ENCODE measurements at places on chromosomes 11 and 22.

DNA sequence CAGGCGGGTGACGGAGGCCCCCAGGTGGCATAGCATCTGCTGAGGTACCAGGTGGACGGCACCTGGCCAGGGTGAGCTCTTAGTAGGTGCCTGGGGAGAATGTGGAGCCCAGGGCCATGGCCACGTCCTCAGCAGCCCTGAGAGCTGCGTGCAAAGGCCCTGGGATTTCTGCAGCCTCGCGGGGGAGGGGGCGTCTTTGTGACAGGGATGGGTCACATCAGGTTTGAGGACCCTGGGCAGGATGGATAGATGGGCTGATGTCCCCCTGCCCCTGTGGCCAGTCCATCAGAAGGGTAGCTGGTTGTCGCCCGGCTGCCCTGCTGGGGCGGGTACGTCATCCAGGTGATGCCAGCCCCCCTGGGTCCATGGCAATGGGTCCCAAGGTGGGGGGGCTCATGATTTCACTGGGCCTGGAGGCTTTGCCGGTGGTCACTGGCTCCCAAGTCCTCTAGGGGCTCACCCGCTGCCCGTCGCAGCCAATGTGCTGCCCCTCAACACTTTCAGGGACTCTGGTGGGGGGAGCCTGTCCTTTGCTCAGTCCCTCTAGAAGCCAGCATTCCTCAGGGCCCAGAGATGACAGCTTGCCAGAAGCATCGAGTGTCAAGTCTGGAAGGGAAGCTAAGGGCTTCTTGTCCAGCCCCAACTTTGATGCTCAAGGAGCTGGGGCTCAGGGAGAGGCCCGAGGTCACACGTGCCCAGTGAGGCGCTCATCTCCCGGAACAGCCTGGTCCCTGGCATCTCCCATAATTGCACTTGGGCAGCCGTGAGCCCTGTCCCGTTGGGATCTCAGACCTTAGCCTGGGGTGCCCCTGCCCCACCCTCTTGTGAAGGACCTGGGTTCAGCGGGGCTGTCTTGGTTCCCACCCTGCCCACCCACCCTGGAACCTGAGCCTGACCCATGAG is 777 bp downstream of the TBX10 start:
- no peak for DNase-seq

- no peak for DNase-seq
These were observed 50.3 kb downstream of the TBC1D22A start for GRCh38 chr22:46812788-46813187.

GRCh38 chr11:58928691-58929090 is 10.6 kb upstream of the GLYATL1 start:
- DNase-seq: no peak

DNA sequence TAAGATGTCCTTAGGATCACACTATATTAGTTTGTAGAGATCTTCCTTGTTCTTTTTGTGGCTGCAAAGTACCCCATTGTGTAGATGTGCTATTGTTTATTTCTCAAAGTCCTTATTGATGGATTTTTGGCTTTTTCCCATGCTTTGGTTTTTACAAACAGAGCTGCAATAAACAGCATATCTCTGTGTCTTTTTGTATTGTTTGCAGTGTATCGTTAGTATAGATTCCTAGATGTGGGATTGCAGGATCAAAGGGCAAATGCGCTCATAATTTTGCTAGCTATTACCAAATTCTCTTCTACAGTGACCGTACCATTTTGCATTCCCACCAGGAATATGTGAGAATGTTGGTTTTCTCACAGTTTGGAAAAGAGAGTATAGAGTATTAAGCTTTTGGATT is 27.5 kb upstream of the FTH1 start:
- DNase-seq: no peak

DNA sequence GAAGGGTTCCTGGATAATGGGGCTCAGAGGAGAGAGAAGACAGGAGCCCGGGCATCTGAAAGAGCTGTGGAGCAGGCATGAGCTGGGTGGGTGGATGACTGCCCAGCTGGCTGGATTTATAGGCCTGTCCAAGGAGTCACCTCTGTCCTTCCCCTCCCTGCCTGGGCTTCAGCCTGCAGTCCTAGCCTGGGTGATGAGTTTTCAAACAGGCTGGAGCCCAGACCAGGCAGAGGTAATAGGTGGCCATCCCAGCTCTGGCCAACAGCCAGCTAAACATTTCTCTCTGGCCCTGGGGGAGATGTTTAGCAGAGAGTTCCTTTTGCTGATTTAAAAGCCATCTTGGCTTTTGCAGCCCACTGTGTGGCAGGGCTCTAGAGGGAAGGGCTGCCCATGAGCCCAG is 5.4 kb downstream of the C11orf96 start:
- DNase-seq: no peak

DNA sequence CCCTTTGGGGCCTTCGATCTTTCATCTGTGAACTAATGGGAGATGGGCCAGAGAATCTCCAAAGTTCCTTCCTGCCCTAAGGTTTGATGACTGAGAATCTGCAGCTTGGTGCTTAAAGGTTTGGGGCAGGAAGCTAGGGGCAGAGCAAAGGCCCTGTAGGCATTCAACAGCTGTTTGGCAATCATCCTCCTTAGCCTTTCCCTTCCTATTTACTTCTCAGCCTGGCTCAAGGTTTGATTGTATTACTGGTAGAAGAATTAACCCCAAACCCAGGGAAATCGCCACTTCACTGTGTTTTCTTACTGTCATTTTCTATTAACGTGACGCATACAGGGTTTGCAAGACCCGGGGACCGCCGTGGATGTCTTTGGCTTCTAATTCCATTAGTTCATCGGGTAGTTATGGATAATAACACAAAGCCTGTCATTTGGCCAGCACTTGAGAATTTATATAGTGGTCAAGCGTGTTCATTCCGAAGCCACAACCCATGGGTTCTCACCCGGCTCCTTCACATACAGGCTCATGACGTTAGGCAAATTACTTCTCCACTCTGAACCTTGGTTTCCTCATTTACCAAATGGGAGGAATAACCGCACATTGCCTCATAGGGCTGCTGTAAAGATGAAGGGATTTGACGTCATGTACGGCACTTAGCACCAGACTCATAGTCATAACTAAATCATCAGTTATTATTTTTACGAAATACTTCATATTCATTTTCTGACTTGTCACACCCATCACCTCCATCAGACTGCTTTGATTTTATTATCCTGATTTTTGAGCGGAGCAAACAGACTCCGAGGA is 158.1 kb downstream of the FBXO7 start:
- DNase-seq: no peak

GRCh38 chr11:75465701-75466531 is 32.9 kb upstream of the KLHL35 start:
- DNase-seq: no peak

DNA sequence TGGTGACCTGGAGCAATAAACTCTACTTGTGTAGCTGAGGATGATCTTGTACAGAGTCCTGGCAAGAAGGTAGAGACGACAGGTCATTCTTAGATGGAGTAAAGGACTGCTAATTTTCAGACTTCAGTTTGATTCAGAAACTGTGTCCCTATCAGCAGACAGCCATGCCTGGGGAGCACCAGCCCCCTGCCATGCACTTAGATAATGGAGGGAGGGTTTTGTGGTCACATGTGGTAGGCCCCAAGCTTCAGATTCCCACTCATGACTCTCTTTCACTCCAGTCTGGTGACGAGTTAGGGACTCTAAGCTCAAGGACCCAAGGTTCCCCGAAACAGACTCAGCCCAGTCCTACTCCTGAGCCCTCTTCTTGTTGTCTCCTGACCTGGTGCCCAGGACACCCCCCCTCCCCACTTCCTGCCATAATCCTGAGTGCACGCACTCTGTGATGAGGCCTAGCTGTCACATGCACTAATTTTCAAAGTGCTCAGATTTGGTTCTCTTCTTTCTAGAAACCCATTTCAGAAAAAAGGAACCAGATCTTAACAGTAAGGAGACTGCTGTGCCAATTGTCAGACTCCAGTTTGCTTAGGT is 10.2 kb upstream of the AMPD3 start:
- no peak for DNase-seq

GRCh38 chr11:69874178-69874983 is 55.2 kb upstream of the FGF3 start:
- DNase-seq: no peak
